Choroid plexus epithelial cell (primary cell): ENCODE measurements at places on chromosomes 5 and 9.

GRCh38 chr9:77420641-77421040 is 227.5 kb downstream of the GNA14 start:
- DNase-seq, result no peak

DNA sequence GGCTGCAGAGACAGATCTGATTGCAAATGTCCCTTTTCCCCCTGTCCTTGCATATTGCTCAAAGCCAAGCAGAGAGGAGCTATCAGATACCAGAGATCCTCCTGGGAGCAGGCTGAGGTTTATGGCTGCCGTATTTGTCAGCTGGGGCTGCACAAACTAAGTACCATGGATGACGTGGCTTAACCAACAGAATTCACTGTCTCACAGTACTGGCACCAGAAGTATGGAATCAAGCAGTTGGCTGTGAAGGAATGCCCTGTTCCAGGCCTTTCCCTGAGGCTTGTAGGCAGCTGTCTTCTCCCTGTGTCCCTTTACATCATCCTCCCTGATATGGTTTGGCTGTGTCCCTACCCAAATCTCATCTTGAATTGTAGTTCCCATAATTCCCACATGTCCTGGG is 2.6 kb downstream of the CFAP90 start:
- DNase-seq, result no peak

DNA sequence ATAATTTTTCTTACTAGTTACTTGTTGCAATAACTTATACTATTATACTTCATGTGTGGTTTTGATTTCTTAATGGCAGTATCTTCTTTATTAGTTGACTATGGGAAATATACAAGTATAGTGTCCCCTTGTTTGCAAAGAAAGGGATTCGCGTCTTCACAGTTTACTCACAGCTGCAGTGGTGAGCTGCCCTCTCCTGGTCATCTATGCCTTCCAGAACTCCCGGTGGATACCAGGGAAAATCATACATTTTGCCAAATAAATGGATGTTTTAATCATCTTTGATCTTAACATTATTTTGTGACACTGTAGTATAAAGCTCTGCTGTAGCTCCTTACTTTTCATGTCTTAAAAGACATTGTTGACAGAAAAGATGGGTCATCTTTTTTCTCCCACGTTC is 142.0 kb downstream of the ZCCHC7 start:
- peak; percentile 75 for DNase-seq

GRCh38 chr5:54148067-54148845 is 162.1 kb downstream of the ARL15 start:
- DNase-seq, result peak; percentile 52

DNA sequence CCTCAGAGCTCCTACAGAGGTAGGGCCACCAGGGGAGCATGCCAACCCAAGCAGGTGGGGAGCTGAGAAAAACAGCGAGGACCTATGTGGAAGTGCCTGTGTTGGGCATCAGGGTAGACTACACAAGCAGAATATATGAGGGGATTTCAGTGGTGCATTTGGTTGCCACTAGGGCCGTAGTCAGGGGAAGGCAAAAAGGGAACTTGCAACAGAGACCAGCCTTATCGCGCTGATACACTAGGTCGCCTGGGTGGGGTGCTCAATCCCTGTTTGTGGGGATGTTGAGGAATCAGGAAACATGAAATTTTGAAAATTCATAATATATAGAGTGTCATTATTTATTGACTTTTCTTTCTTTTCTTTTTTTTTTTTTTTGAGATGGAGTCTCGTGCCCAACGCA is 370.9 kb upstream of the PRR16 start:
- no peak for DNase-seq

- DNase-seq, result peak; percentile 55
Measured at GRCh38 chr9:134325096-134325812, 1.0 kb upstream of the RXRA start.

GRCh38 chr9:126721564-126721981 is 83.3 kb upstream of the ZBTB43 start:
- no peak for DNase-seq

GRCh38 chr9:137221506-137222111 is 431 bp downstream of the RNF208 start:
- no peak for DNase-seq

DNA sequence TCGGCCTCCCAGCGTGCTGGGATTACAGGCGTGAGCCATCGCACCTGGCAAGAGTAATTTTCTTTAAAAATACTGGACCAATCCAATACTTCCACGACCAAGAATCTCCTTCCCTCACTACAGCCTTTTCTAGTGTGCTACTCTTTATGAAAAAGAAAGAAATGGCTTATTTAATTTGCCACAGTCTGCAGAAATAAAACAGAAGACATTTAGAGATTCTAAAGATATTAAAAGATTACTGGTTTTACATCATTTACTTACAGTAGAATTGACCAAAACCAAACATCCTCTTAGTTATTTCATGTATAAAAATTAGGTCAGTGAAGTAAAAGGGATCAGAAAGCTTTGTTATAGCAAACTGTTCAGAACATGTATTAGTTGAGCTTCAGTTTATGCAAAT is 679.6 kb downstream of the MAT2B start:
- DNase-seq, result no peak

- DNase-seq, result peak; percentile 27
Measured at GRCh38 chr5:106392766-106393165, 1278.0 kb downstream of the EFNA5 start.

GRCh38 chr5:137622850-137623249 is 113.0 kb downstream of the KLHL3 start:
- DNase-seq, result no peak

GRCh38 chr9:33161589-33162132 is 5.5 kb downstream of the B4GALT1 start:
- no peak for DNase-seq

- no peak for DNase-seq
Measured at GRCh38 chr9:89491694-89492093, 6.2 kb downstream of the SEMA4D start.

DNA sequence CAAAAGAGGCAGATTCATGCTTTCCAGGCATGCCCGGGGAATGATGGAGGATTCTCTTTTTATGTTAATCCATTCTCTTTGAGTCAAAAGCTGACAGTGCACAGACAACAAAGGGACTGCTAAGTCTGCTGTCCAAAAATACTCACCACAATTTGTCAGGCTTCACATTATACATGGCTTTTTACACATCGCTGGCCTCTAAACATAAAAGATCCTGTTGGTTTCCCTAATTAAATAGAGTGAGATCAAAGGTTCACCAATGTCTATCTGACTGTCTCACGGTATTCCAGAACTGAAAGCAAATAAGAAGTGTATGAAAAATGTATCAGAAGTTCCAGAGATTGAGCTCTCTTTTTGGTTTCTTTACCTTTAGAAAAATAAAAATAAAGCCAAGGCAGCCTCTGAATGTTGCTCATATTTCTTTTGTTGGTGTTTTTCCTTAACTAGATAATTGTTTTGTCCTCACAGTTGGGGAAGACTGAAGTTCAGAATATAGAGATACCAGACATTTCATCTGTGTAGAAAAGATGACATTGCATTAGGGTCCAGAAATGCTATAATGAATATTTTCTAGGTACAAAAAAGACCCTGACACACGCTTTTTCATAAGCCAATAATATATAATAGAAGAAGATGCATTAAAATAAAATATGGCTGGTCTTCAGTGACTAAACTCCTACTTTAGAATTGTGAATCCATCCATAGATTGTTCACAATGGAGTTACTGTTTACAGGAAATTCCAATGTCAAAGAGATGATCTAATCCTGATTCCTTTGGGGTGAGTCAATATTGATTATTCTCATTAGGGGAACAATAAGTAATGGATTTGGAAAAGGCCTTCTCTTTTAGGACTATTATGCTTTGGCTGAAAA is 688.2 kb upstream of the CDH6 start:
- peak; percentile 57 for DNase-seq

- no peak for DNase-seq
Measured at GRCh38 chr5:100539519-100539918, 4.3 kb downstream of the FAM174A start.

DNA sequence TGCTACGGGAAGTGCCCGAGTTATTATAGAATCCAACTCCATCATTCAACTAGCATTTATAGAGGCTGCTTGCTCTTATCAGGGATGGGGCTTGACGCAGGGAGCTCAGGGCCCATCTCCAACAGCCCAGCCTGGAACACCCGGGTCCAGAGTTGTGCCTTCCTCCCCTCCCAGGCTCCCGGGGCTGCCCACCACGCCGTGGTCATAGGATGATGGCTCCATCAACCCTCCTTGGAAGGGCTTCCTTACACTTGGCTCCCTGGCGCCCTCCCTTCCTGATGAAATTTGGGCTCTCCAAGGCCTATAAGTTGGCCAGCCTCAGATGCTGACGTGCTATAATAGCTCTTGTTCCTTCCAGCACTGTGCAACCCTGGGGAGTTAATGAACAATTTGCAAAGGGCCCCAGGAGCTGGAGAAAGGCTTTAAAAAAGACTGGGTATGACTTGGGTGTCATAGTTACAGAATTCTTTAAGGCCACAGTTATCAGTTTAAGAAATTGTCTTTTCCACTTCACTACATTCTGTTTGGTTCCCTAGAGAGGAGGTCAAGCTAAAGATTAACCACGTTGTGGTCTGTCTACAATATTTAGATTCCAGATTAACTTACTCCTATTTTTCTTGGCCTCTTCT is 42.5 kb upstream of the GADD45G start:
- DNase-seq, result peak; percentile 81

DNA sequence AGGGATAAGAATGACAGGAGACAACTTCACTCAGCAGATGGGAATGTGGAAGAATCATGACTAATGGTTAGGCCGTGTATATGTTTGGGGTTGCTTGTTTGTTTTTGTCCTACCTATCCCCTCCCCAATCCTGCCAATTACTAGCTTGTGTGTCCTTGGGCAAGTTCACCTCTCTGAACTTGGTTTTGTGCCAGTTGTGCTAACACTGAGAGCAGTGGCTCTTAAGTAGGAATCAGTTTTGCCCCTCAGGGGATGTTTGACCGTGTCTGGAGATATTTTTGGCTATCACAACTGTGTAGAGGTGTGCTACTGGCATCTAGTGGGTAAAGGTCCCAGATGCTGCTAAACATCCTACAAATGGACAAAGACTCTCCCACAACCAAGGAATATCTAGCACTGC is 287.0 kb downstream of the DMRT2 start:
- no peak for DNase-seq

DNA sequence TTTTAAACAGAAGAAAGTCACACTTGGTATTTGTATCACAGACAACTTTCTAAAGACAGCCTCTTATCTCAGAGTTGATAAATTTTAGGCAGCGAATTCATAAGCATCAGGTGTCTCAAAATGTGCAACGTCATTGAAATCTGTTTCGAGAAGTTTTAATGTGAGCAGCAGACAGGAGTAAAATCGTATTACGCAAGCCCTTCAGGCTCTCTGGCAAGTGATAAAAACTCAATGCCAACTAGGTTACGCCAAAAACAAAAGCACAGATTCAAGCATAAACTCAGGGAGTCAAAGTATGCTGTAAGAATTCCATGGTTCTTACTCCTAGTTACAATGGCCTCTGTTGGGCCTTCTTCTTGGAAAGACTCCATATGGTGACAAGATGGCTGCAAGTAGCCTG is 244.7 kb downstream of the SEMA5A start:
- no peak for DNase-seq

- no peak for DNase-seq
Measured at GRCh38 chr9:112078432-112078831, 96.7 kb downstream of the SUSD1 start.
